Fibroblast of skin of right quadriceps (primary cell): ENCODE measurements at places on chromosomes 3 and 15.
A peak's percentile ranks its signal among the peaks of the same experiment; 100 is the strongest.

- DNase-seq = peak; percentile 97
Measured at GRCh38 chr3:55189359-55189801, 261.5 kb upstream of the LRTM1 start.

- DNase-seq = no peak
Measured at GRCh38 chr3:110180733-110181132, 843.4 kb upstream of the DPPA4 start.

DNA sequence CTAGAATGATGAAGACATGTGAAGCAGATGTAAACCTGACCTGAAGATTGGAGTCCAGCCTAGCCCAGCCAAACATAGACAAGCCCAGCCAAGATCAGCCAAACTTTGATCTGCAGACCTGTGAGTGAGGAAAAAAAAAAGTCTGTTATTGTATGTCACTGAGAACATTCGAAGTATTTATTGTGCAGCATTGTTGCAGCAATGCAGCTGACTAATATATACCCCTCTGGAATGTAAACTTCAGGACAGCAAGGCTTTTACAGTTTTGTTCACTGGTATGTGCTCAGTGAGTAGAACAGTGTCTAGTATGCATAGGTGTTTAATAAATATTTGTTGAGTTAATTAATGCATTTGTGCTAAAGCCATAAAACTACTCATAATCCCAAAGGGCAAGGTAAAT, 23.4 kb downstream of the TMEM202 start:
- no peak for DNase-seq

GRCh38 chr3:114650808-114651207, 357.0 kb downstream of the TIGIT start:
- peak; percentile 72 for DNase-seq

GRCh38 chr15:68556139-68556990, 22.4 kb upstream of the CORO2B start:
- DNase-seq = no peak

DNA sequence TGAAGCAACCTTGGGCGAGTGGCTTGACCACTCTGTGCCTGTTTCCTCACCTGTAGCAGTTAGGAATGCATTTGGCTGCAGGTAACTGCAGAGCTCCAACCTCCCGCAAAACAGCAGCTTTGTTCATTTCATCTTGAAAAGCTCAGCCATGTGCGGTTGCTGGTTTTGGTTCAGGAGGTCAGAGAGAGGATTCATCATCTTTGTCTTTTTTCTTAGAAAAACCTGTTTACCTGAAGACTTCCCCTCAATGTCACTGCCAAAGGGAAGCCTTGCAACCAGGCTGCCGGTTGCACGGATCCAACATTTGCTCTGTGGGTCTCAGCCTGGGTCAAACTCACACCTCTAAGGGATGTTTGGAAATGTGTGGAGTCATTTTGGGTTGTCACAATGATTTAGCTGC, 16.4 kb upstream of the FURIN start:
- no peak for DNase-seq

DNA sequence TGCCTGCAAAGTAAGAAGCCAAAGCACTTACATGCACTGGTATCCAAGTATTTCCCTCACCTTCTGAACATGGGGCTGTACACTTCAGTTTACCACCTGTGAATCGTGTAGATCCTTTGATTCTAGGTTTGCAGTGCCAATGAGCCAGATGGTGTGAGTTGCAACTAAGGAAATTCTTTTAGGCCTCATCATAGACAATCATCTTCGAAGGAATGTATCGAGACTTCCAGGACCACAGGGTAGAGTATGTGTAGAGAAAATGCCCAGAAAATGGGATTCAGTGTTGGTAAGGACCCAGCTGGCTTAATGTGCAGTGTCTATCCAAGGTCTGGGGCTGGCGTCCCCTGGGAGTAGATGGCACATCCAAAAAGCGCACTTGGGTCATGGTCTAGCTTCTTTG, 323.2 kb upstream of the TPM1 start:
- DNase-seq = peak; percentile 51

DNA sequence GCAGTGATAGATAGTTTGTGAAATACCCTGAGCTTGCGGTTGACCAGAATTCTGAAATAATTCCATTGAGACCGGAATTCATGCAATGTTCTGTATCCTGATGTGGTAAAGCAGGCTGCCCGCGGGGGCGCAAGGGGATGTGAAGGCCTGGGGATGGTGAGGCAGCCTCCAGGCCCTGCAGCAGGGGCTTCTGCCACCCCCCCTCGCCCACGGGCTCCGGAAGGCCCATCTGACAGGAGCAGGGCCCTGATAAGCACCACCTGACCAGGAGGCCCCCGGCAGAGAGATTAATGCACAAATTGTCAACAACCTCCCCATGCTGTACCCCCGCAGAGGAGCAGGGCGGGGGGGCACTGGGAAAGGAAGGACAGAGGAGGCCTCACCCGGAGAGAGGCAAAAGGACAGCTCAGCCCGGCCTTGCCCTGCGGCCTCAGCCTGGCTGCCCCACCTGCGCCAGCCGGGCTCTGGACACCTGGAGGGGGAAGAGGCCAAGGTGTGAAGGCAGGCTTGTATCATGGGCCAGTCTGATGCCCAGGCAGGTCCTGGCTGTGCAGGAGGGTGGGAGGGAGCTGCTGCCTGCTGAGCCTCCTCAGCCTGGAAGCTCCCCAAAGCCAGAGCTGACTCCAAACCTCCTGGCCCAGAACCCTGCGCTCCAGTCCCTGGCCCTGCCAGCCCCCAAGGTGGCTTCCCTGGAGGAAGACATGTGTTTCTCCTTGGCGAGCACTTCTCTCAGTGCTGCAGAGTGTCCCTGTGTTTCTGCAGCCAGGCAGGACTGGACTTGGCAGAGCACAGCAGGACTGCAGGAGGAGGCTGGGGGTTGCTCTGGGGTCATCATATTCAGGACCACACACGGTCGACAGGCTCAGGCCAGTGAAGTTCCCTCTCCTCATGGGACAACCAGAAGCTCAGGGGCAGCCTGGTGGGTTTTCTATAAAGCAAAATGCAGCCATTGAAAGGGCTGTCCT, 46.5 kb downstream of the RPN1 start:
- DNase-seq = no peak

GRCh38 chr3:64152086-64152485, 73.2 kb downstream of the PRICKLE2 start:
- peak; percentile 87 for DNase-seq

DNA sequence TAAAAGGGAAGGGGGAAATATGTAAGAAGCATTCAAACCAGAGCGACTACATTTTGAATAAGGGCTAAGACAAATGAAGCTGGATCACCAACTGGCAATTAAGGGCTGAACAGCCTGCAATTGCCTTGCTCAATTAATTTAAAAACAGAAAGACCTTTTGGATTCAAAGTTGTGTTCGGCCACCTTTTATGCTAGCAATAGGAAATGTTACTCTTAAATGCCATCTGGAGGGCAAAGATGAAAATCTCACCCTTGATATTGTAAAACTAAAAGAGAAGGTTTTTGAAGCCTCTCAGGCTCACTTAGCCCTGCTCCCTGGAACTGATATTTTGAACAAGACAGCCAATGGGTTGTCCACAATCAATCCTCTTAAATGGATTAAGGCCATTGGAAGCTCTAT, 44.2 kb downstream of the ACAD9 start:
- no peak for DNase-seq

DNA sequence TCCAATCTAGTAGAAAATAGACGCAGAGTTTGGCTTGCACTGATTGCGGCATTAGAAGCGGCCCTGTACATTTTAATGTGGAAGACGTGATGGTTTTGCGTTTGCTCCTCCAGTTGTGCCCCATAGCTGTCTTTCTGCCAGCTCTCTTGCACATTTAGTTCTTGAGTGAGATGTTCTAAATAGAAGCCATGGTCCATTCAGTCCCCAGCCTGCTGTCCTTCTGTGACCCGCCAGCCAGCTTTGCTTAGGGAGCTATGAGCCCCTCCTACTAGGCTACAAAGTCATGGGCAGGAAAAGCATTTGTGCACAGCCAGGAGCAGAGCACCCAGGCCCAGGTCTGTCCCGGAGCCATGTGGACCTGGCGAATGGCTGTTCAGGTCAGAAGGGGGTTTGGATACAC, 50.3 kb downstream of the APBA2 start:
- no peak for DNase-seq

- DNase-seq = peak; percentile 33
Measured at GRCh38 chr3:184880276-184881019, 68.5 kb downstream of the VPS8 start.
